Hematopoietic multipotent progenitor cell treated with erythropoietin and hydrocortisone succinate and interleukin-3 and kit ligand, for 15 days (in vitro differentiated cells): ENCODE measurements at places on chromosomes 5 and 9.

GRCh38 chr5:94746731-94747124 lies 128.3 kb downstream of the SLF1 start:
- DNase-seq = no peak

DNA sequence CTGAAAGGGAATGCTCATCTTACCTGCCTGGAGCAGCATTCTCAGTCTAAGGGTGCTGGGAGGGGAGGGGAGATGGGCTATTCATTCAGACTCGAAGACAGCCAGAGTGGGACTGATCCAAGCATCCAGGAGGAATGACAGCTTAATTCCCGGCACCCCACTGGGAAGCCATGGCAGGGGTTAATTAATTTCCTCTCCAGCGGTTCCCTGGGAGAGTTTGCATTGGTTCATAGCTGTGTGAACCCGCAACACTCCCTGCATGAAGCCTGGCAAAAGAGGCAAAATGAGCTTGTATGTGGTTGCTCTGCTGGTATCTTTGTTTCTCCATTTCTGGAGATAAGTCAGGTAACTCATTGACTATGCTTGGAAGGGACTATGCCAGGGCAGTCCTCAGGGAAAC lies 401.0 kb upstream of the SLC24A2 start:
- DNase-seq = no peak

- no peak for DNase-seq
These were observed 138.1 kb downstream of the DIRAS2 start for GRCh38 chr9:90504486-90504885.

DNA sequence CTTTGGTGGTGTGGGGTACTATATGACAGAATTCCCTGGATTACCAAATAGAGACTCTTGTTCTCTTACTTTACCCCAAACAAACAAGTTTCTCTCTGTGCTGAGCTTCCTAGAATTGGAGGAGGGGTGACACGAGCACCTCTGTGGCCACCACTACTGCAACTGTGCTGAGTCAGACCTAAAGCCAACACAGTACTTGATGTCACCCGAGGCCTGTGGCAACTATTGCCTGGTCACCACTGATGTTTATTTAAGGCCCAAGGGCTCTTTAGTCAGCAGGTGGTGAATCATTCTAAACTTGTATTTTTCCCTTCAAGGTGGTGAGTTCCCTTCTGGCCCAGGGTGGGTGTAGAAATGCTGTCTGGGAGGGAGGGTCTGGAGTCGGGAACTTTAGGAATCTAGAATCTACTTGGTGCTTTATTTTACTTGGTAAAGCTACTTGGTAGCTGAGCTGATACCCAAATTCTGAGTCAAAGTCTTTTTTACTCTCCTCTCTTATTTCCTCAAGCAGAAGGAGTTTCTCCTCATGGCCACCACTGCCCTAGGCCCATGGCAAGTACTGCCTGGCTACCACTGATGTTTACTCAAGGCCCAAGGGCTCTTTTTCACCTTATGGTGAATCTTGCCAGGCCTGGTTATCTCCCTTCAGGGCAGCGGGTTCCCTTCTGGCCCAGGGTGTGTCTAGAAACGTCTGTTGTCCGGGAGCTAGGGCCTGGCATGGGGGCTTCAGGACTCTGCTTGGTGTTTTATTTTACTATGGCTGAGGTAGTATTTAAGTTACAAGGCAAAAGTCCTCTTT lies 9.8 kb downstream of the LURAP1L start:
- DNase-seq = no peak

DNA sequence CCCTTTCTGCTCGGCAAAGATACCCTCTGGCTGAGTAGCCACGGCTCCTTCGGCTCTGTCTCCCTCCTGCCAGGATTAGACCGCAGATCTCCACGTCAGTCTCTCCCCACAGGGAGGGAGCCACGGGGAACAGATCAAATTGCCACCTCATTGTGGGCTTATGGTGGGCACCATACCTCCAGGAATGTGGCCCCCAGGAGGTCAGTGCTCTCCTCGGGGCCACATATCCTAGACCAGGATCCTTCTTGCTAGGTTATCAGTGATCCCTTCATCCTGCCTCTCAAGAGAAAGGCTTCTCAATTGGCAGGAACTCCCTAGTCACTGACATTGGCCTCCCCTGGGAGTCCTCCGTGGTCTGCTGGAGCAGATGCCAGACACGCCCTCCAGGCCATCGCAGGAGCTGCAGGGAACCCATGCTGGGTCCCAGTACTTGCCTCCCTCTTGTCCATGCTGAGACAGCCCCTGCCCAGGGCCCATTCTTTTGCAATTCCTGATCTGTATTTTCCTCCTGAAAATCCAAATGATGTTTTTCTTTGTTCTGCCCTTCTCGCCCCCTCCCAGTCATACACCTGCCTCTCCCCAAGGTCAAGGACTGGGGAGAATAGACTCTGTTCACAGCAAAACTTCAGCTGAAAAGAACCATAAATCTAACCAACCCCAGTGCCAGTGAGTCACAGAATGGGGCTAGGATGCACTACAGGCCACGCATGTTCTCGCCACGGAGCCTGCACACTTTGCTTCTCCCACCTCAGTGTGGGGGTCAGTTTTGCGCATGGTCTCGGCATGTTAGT lies 31.6 kb upstream of the ENHO start:
- DNase-seq = no peak

GRCh38 chr9:8653111-8653510 lies 853.5 kb upstream of the DMAC1 start:
- DNase-seq = no peak

DNA sequence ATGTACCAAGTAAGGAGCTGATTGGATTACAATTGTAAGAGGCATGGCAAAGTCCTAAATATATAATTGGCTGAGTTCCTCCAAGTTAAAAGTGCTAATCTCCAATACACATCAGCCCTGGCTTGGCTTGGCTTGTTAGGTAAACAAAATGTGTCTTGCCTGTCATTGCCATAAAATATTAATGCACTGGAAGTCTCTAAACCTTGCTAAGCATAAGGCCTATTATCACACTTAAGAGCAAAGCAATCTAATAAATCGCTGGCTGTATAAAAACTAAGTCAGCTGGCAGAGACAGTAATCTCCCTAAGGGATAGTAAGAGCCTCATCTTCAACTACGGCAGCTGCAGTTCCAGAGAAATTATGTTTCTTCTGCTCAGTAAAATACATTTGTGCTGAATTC lies 418.6 kb upstream of the GRAMD2B start:
- DNase-seq = no peak

DNA sequence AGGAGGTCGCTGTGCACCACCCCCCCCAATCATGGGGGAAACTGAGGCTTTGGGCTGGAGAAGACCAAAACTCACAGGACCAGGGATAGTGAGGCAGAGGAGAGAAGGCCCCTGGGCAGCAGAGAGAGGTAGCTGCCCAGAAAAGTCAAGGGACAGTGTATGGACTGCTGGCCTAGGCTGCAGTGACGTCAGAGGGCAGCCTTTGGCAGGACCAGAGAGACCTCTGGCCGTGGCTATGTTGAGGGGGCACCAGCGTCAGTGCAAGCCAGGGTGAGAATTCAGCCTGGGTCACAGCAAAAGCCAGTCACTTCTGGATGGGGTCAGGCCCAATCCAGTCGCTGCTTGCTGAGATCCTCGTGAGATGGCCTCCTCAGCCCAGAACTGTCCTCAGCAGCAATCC lies 26.5 kb downstream of the FLT4 start:
- DNase-seq = no peak

- DNase-seq = no peak
These were observed 17.6 kb upstream of the UBE2D2 start for GRCh38 chr5:139543423-139543991.

DNA sequence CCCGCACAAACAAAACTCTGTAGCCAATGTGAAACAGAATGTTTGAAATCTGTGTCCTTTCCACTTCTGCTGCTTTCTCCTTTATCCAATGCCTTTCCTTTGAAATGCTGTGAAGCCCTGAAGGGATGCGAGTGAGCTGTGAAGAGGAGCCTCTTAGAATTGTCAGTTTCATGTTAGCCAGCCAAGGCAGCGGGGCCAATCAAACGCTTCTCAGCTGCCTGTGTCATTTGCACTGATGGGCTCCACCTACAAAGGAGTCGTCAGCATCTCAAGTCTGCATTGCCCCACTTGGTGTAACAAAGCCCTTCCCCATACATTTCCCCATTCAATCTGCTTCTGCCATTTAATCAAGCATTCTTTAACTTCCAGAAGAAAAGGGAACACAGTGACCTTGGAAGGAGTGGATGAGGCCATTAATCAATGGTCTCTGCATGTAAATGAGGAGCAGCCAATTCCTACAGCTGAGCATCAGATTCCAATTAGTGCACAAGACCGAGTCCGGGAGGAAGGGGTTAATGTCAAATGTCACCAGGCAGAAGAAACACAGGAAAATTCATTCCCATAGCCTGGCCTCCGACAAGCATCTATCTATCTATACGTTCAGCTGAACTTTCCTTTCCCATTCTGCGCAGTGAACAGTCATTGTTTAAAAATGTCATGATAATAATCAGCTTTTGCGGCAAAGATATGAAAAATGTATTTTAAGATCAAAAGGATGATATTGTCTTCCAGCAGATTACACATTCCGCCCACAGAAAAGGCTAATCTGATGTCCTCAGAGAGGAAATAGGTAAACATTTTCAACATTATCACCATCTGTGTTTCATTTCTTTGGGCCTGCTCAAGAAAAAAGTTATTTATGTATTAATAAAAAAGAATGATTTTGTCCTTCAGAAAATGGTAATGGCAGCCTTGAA lies 154.6 kb downstream of the FSTL4 start:
- no peak for DNase-seq

DNA sequence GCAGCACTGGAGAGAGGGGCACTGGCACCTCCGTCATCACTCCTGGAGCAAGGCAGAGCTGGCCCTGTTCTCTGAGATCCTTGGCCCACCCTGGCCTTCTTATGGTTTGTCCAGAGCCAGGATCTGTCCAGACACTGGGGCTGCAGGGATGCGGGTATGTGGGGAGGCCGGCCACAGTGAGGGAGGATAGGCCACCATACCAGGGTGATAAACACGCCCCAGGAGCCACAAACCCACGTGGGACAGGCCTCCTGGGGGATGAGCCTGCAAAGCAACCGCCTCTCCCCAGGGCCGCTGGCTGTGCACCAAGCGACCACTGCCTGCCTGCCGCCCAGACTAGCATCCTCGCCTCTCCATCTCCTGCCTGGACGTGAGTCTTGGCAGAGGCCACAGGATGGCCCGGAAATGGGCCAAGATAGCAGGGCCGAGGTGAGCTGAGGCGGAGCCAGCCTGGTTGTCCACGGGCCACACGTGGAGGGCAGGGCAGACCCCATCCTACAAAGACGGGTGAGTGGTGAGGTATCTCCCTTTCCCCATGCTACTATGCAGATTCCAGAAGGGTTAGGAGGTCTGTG lies 4.5 kb downstream of the OBP2A start:
- DNase-seq = no peak

DNA sequence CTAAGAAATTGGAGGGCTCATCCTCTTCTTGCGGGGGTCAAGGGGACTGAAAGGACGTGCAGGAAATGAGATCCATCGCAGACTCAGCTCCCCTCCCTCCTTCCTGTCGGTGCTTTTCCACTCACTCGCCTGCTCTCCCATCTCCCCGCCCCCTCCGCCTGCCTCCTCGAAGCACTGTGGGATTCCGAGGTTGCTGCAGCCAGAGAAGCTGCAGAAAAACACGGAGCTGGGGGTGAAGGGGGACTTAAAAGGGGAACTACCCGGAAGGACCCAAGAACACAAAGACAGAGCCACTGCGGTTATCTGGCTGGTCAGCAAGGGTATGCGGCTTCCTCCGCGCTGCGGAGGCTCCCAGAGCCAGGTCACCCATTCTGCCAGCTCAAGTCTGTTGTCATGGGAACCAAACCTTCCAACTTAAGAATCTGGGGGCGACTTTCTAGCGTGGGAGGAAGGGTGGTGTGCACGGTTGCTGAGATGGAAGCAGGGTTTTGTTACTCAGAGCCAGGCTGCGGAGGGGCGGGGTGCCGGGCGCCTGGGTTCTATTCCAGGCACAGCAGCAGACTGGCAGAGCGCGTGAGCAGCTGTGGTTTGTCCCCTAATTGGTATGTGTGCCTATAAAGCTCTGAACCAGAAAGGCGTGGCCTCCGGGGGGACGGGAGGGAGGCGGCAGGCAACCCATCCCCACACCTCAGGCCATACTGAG lies 24.9 kb downstream of the PCDHGC5 start:
- no peak for DNase-seq

- peak; percentile 28 for DNase-seq
These were observed 13.8 kb downstream of the ST8SIA4 start for GRCh38 chr5:100889165-100889743.
